ENCODE measurements at places on chromosomes 11 and 22.
A peak's percentile ranks its signal among the peaks of the same experiment; 100 is the strongest.

DNA sequence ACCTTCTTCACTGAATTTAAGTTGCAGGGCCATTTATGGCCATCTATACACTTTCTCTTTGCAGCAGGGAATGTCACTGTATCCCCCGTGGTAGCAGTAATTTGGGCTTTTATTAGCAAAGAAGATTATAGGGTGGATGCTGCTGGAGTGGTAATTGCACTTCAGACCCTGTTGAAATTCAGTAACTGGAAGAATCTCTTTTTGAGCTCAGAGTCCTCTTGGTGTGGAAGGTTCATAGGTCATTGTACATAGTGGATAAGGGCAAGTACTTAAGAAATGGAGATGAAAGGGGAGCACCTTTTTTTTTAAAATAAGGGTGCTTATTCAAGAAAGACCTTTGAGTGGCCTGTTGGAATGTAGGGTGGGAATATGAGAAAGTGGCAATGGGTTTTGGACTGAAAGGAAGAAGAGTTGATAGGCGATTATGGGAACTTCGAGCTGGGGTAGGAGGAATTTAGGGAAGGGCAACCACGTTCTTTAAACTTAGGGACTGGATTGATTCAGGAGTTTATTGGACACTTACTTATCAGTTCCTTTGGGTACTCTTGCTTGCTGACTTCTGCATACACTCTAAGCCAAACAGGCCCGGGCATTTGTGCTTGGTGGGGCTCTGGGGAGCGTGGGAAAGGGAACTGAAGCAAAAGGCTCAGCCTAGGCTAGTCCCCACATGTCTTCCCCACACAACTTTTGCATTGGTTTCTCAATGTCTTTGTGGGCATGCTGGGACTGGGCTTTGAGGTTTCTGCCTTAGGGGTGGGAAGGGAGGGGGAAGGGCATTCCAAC, 26.5 kb downstream of the CTNND1 start:
- no peak for DNase-seq

GRCh38 chr11:78943841-78944240, 369.2 kb upstream of the NARS2 start:
- DNase-seq: no peak

DNA sequence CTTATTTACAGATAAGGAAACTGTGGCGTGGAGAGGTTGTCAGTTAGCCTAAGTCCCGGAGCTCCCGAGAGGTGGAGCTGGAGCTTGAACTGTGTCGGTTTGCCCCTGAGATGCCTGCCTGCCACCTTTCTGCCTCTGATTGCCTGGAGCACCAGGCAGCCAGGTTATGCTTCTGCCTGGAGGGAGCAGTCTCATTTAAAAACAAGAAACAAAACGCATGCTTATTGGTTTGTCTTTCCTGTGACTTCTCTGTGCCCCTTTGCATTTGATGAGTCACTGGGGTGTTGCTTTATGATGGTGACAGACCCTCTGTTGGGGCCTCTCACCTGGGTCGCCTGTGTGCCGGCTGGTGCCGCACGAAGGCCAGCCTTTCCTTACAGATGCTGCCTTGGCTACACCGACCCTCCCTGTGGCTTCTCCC, 12.2 kb downstream of the AP2A2 start:
- no peak for DNase-seq

DNA sequence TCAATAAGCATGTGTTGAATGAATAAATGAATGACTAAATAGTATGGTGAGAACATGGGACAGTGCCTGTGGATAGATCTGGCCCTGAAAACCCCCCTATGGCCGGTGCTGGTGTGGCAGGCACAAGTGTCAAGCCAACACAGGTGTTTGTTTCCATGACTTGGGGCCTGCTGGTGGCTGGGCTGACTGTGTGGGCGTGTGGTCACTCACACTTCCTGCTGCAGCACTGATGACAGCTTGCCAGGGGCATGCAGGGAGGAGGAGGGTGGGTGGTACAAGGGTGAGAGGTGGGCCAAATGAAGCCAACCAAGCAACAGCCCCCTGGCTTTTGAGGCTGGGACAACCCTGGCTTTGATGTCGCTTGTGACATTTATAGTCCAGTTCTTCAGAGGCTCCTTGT, 30.3 kb upstream of the ABCC8 start:
- DNase-seq: no peak

- no peak for DNase-seq
These were observed 106.6 kb upstream of the PARVA start for GRCh38 chr11:12270817-12271216.

GRCh38 chr22:38081636-38081940, 2.4 kb downstream of the SLC16A8 start:
- DNase-seq: no peak

GRCh38 chr11:110295531-110296225, 736 bp downstream of the RDX start:
- no peak for DNase-seq

DNA sequence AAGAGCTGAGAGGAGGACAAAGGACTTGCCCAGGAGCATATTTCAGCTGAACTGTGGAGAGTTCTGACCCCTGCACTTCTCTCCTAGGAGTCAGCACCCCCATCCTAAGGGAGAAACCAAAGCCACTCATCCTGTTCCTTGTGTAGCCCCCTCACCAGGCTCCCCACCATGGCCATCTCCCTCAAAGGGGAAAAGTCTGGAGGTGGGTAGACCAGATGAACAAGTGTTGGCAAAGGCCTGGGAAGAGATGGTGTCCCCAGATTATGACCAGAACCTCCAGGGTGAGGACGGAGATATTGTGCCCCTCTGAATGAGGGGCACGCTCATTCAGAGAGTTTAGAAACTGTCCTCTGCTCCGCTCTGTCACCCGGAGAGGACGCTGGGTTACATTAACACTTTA, 880.0 kb downstream of the BRD1 start:
- DNase-seq: no peak

DNA sequence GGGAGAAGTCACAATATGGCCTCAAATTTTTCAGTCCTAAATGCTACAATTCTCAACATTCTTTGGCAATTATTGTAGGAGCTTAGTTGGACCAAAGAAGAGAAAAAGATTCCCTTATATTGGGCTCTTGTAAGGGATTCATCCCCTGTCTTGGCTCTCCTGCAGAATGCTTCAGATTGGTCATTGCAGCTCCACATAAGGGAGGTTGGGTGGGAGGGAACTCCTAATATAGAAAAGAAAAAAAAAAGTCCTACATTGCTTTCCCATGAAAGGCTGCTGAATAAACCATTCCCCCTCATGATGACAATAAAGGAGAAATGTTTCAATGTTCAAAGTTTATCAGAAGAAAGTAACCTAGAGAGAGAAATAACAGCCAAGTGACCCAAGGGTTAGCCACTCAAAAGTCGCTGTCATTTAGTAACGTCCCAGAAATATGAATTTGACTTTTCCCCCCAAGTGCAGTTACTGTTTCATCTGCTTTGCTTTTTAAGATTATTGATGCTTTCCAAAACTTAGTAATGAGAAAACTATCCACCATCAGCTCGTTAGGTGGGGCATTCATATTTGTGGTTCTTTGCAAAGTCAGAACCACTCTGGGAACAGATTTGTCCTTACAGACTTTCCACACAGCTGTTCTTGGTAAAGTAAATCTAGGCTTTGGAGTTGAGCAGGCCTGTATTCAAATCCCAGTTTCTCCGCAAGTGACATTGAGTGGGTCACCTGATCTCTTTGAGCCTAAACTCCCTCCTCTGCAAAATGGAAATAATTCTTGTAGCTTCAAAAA, 5.0 kb upstream of the SLC1A2 start:
- DNase-seq: no peak

DNA sequence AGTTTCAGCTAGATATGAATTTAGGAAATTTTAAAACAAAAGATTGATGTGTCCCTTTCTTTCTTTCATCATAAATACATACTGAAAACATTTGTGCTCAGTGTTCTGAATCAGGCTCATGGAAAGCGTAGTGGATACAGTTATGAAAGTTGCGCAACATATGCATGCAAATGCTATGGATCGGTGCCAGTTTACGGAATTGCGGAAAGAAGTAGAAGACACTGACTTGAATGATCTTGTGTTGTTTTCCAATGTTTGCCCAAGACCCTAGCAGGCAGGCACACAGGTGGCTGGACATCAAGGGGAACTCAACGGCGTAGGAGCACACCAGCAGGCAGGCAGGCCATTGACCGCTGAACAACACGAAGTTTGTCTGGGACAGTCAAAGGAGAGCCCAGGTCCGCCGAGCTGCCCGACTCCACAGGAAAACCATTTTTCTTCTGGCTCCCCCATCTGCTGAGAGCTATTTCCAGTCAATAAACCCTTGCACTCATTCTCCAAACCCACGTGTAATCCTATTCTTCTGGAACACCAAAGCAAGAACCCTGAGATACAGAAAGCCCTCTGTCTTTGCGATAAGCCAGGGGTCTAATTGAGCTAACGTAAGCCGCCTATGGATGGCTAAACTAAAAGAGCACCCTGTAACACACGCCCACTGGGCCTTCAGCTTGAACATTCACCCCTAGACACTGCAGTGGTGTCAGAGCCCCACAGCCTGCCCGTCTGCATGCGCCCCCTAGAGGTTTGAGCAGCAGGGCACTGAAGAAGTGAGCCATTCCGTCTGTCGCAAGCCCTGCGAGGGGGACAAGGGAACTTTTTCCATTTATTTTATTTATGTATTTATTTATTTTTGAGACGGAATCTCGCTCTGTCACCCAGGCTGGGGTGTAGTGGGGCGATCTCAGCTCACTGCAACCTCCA, 7.4 kb upstream of the BIRC3 start:
- peak; percentile 38 for DNase-seq

GRCh38 chr11:67357831-67358670, 4.7 kb upstream of the POLD4 start:
- DNase-seq: no peak

DNA sequence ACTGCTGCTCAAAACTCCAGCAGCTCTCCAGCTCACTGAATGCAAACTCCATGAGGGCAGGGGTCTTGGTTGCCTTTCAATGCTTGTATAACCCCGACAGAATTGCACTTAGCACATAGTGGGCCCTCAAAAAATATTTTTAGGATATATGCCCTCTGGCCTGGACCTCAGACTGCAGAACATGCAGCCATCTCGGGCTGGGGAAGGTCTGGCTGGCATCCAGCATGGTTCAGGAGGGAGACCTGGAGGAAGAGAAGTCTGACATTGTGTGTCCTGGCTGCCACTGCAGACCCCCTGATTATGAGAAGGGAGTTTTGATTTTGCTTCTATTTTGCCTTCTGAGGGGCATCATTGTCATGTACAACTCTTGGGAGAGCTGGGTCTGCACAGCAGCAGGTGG, 109.5 kb upstream of the PARVA start:
- DNase-seq: no peak

DNA sequence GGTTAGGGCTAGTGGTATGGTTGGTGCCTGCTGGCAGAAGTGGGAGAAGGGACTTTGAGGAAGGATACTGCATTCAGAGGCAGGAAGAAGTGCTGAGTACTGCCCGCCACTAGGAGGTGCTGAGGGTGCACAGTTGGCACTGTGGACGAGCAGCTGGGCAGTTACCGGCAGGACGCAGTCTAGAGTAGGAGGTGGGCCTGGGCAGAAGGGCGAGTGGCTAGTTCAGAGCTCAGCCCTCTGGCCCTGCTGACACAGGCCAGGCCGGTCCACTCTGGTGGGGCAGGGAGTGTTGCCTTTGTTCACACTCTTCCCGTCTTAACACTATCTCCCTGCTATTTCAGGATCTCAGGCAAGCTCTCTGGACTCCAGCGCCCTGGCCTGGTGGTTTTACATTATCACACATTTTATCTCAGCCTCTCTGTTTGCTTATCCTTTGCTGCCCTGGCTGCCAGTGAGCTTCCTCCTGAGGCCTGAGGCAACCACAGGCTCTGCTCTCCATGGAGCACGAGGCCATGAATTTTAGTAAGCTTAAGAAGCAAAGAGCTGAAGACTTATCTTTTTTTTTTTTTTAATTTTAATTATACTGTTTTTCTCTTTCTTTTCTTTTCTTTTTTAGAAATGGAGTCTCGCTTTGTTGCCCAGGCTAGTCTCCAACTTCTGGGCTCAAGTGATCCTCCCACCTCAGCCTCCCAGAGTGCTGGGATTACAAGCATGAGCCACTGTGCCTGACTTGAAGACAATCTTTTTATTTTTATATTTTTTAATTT, 26.9 kb downstream of the SNAP29 start:
- peak; percentile 52 for DNase-seq

- no peak for DNase-seq
These were observed at the start of gene KCNJ11 for GRCh38 chr11:17388609-17389210. KCNJ11 (minus strand) TSS chr11:17388659; CDS start chr11:17388091, 568 bp downstream.

DNA sequence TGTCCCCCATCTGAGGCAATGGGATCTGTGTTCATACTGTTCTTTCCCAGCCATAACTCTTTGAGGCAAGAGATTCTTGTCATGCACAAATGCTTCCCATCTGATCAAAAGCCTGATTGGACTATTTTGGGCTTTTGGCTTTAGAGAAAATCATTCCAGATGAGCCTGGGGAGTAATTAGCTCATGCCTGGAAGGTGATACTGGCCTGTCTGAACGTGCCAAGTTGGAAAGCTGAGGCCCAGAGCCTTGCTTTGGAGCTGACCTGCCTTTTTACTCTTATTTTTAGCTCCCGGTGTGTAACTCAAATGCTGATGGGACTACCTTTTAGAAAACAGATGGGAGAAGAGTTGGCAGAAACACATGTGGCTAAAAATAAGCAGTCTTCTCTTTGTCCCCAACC, 105.0 kb downstream of the DBX1 start:
- no peak for DNase-seq

DNA sequence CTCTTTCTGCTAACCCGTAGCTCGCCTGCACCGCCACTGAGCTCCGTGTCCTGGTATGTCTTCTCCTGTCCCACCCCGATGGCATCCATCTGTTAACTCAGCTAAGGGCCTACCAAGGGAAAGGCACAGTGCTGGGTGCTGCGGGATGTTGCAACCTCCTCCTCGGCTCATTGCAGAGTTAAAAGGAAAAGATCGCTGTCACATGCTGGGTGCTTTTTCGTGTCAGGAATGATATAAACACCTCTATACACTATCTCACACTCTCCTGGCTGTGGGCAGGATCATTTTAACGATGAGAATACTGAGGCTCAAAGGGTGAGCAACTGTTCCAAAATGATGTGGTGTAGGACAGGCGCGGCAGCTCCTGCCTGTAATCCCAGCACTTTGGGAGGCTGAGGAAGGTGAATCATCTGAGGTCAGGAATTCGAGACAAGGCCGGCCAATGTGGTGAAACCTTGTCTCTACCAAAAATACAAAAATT, 10.1 kb downstream of the TXN2 start:
- no peak for DNase-seq

DNA sequence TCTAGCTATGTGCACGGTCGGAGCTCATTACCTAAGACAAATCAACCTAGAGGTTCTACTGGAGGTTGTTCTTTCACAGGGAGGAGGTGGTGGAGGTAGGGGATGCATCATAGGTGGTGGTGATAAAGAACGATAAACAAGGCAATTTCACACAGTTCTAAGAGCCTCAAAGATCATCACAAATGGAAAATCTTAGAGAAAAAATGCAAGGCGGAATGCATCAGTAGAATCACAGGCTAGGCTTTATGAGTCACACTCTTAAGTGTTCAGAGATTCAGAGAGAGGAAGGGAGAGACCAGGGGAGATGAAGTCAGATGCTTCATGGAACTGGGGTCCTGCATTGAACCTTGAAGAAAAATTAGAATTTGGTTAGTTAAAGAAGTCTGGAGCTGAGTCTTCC, 58.3 kb downstream of the TMPRSS5 start:
- DNase-seq: no peak

DNA sequence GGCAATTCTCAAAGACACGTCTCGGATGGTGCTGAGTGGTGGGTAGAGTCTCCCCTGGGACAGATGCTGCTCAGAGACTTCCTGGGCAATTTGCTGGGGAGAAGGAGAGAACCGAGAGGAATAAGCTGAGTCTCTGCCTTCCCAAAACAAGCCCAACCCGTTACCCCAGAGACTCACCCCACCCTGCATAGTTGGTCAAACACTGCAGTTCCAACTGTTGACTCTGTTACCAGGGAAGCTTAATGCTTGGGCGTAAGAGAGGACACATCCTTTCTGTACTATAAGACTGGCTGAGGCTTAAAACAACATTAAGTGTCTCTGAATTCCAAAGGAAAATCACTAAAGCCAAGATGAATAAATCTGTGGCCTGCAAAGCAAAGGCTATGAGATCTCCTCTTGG, 68.1 kb downstream of the CCDC81 start:
- DNase-seq: no peak

Measured in iPS DF 19.7 (cell line).